C1 segment of cervical spinal cord (tissue), 14 donors: ENCODE measurements at places on chromosomes 16 and 17.

DNA sequence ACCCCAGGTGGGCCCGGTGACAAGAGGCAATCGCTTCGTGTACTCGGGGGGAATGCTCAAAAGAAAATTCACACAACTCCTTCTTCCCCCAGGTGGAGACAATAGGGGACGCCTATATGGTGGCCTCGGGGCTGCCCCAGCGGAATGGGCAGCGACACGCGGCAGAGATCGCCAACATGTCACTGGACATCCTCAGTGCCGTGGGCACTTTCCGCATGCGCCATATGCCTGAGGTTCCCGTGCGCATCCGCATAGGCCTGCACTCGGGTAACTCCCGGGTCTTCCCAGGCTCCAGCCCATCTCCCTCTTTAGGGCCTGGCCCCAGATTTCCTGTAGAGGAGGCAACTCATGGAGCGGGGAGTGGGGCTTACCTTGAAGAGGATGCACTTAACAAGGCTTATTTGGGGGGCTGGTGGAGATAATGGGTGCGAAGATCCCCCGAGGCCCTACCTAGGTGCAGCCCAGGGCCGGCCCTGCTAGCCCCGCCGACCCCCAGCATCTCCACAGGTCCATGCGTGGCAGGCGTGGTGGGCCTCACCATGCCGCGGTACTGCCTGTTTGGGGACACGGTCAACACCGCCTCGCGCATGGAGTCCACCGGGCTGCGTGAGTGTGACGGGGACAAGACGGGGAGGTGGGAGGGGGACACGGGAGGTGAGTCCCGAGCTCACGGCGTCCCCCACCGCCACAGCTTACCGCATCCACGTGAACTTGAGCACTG lies 13.0 kb downstream of the GUCY2D start:
- DNase-seq: no peak

DNA sequence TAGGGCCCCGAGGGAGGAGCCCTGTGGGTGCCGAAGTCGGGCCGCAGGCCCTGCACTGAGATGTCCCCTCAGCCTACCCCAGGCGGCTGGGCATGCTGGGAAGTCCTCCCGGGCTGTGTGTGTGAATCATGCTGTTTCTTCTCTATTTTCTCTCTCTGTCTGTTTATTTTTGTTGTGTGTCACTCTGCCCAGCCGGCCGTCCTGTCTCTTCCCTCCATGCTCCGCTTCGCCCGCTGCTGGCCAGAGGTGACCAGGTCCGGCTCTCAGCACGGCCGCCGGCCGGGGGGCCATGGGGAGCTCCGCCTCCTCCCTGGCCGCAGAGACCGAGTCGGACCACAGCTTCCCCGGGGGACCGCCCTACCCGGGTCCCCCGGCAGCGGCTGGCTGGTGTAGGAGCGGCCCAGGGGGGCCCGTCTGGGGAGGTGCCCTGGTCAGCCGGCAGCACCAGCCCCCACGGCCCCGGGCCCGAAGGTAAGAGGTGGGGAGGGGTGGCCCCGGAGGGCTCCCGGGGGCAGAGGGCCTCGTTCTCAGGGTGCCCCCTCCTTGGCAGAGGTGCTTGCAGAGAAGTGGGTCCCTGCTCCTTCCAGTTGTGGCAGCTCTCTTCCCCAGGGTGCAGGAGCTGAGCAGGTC lies 12.5 kb downstream of the CAPN15 start:
- DNase-seq: no peak

GRCh38 chr17:28365487-28365886 lies 488 bp upstream of the SEBOX start:
- no peak for DNase-seq

- peak; percentile 9 for DNase-seq
Observed at GRCh38 chr16:30628628-30629540, 18.7 kb upstream of the ZNF689 start.

DNA sequence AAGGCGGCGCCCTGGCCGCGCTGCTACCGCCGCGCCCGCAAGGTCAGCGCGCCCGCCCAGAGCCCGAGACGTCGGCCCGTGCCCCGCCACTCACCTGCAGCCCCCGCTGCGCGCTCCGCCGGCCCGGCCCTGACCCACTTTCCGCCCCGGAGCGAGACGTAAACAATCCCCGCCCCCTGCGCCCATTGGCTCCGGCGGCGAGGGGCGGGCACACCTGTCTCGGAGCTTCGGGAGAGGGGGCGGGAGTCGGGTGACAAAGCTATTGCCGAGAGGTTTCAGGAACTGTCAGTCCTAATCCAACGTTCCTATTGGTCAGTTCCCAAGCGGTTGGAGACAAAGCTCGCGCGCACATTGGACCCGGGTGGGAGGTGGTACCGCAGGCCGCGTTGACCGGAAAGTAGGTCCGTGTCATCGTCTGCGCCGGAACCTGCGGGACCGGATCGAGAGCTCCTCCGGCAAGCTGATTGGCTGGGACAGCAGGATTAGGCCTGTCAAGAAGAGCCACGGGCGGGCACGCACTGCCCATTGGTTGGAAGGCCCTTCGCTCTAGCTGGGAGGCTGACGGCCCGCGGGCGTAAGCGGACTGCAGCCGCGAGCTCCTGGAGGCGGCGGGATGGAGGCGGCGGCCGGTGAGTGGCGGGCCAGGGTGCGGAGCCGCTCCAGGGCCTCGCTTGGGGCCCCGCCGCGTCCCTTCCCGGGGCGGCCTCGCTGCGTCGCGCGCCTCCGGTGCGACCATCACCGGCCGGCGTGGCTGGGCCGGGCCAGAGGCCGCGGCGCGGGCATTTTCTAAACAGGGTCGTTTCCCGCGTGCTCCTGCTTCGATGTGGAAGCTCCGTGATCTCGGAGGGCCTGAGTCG lies at the start of the genes NUBP2 and SPSB3:
NUBP2 (plus strand) TSS at position 553 of the 857 bp plus-strand sequence; CDS start at position 614, 61 bp downstream.
SPSB3 (minus strand) TSS at position 164 of the 857 bp plus-strand sequence. CDS start 1,088 bp downstream, outside the sequence.
- peak; percentile 100 for DNase-seq

- peak; percentile 51 for DNase-seq
Observed at GRCh38 chr17:59427425-59427921, 96.0 kb downstream of the YPEL2 start.

- no peak for DNase-seq
Observed at GRCh38 chr17:45336390-45337182, 19.8 kb upstream of the MAP3K14 start.

DNA sequence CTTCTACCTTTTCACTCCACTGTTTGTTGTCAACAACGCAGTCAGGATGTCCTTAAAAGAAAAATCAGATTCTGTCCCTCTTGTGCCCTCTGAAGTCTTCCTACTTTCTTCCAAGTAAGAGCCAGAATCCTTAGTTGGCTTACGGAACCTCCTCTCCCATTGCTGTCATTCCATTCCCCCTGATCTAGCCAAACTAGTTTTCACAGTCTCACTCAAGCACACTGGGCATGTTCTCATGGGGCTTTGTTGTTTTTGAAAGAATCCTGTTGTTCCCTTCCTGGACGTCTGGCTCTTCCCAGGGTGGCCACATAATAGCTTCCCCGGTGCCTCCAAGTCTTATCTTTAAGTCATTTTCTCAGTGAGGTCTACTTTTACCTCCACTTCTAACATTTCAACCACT lies 158.6 kb upstream of the ELAC2 start:
- no peak for DNase-seq

GRCh38 chr17:1890758-1891450 lies 61.1 kb downstream of the RPA1 start:
- DNase-seq: no peak

DNA sequence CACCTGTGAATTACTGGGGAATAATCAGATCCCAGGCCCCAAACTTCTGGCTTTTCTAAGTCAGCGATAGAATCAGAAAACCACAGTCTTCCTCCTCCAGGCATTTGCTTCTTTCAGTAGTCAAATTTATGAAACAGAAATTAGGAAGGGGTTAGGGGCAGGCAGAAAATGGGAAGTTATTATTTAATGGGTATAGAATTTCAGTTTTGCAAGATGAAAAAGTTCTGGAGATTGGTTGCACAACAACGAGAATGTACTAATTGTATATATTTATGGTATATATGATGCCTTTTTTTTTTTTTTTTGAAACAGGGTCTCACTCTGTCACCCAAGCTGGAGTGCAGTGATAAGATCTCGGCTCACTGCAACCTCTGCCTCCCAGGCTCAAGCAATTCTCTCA lies 23.5 kb downstream of the ORC6 start:
- DNase-seq: no peak

- DNase-seq: no peak
Observed at GRCh38 chr17:49946964-49947584, 21.9 kb upstream of the DLX4 start.

- DNase-seq: no peak
Observed at GRCh38 chr17:50039058-50039457, 16.9 kb upstream of the ITGA3 start.

DNA sequence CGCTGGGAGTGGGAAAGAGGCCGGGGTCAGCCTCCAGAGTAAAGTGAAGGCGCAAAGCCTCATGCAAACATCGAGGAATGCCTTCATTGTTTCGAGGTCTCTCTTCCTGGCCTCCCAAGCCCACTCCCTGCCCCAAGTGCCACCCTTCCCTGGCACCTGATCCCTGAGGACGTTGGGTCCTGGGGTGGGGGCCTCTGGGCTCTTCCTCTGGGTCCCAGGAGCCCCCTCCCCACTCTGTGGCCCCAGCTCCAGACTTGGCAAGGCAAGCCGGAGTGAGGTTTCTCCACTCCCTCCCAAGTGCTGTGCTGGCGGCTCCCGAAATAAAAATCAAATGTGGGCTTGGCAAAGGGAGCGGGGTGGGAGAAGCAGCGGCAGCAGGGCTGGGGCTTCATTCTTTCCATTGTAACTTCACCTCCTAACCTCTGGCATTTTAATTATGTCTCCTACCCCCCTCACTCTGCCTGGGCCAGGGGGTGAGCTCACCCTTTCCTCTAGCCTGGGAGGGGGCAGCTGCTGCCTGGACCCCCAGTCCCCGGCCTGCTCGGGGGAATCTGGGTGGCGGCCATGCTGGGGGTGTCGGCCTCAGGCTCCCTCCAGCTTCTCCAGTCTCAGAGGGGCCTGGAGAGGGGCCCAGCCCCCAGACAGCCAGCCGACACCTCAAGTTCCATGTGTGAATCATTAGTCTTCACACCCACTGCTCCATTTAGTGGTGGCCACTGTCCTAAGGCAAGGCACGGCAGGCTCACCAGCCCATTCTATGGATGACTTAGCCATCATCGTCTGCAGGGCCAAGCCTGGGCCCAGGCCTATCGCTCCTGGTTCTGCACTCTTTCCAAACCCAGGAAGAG lies 14.6 kb upstream of the TMEM92 start:
- DNase-seq: no peak

GRCh38 chr17:28916302-28916934 lies 13.5 kb upstream of the DHRS13 start:
- DNase-seq: peak; percentile 2

- no peak for DNase-seq
Observed at GRCh38 chr17:27376637-27377547, 79.4 kb upstream of the KSR1 start.

- DNase-seq: no peak
Observed at GRCh38 chr17:73851091-73851490, 206.8 kb upstream of the SDK2 start.

GRCh38 chr17:68780596-68780995 lies 174.6 kb downstream of the ABCA8 start:
- no peak for DNase-seq

- no peak for DNase-seq
Observed at GRCh38 chr16:2769100-2769529, 8.0 kb downstream of the ELOB start.

DNA sequence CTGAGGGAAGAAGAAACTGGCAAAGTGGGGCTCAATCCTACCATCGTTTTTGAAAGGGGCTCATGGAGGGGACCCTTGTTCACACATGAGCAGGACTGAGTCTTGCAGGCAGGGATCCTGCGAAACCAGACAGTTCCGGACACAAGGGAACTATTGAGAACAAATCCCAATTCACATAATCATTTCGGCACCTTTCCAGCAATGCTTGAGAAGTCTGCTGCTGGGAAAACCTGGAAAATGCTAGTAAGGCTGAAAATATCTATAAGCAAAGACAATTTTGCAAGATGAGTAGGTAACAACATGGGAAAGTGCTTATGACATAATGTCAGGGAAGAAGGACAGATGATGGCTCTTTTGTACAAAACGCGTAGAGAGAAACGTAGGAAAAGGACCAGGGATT lies 52.1 kb upstream of the BPTF start:
- DNase-seq: no peak

- DNase-seq: no peak
Observed at GRCh38 chr17:1174263-1174880, 5.4 kb downstream of the ABR start.

DNA sequence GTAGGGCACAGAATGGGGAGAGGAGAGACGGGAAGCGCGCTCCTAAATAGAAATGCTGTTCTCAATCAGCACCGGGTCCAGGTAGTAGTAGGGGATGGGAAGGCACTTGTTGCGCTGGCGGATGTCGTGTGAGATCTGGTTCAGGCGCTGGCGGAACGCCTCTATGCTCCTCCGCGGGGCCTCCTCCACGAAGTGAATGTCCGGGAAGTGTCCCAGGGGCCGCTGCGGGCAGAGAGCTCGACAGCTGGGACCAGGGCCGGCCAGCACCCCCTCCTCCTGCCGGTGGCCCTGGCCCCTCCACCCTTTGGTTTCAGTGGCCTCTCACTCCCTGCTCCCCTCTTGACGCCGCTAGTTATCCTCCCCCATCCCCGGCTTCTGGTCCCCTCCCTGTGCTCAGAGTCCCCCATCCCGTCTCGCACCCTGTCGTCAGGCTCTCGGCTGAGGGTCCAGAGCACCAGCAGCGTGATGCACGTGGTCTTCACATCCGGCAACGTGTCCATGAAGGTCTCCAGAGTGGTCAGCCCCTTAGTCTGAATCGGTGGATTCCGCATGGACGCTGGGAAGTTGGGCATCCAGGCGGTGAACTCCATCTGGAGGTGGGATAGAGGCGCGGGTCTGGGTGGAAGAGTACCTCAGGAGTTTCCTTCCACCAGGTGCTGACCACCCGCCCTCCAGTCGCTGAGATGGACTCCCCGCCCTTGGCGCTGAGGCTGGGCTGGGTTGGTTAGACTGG lies 14.6 kb downstream of the ALOX12B start:
- DNase-seq: no peak

- no peak for DNase-seq
Observed at GRCh38 chr17:5508810-5509209, 22.4 kb downstream of the MIS12 start.

DNA sequence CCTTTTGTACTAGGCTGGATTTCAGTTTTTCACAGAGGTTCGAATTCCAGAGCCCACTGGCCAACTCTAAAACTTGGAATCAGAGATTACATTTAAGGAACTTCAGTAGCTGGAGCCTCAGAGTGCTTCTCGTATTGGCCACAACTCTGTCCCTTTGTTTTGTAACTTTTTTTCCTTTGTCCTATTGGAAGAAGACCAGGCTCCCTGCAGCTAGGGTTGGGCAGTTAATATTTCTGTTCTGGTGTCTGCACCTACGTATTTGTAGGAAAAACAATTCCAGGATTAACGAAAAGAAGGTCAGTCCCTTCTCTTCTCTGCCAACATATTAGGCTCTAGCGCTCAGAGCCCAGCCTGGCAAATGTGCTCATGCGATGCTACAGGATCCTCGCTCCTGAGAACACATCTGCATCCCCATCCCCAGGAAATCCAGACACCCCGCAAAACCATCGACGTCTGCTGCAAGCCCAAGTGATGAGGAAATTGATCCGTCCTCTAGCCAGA lies 1.9 kb downstream of the CDH11 start:
- DNase-seq: peak; percentile 13

GRCh38 chr16:57887711-57888110 lies 83.2 kb downstream of the CNGB1 start:
- DNase-seq: no peak

- DNase-seq: no peak
Observed at GRCh38 chr16:30555315-30556124, 2.7 kb downstream of the ZNF764 start.
